ENCODE measurements at places on chromosomes 5 and 9. TPM values are rescaled to one million over a fixed set of nuclear protein-coding genes. Genes with fewer than 3 reads are reported as not detected.

- no peak for DNase-seq
Measured at GRCh38 chr5:64000096-64000495, 37.9 kb upstream of the HTR1A start.

GRCh38 chr5:6392561-6392960, 14.2 kb upstream of the MED10 start:
- no peak for DNase-seq

GRCh38 chr9:137534256-137535119, 15.7 kb downstream of the PNPLA7 start:
- peak; percentile 69 for DNase-seq

- DNase-seq: peak; percentile 30
Measured at GRCh38 chr5:146662229-146662628, 146.2 kb upstream of the GPR151 start.

DNA sequence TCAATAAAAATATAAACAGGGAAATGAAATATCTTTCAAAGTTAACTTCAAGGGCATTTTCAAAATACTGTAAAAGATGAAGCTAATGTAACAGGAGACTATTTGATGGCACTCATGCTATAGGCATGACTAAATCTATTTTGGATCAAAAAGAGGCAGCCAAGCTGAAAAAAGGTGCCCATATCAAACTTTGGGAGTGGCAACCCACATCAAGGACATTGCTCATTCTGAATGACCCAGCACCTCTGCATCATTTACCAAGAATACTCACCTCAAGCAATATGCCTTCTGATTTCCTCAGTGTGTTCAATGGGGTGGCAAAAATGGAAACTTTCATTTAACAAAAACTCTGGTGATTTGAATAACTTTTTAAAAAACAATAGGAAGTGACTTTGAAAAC, 853.3 kb downstream of the TLE1 start:
- DNase-seq: no peak

The SLC6A19 gene
- not detected for total RNA-seq

GRCh38 chr5:1446602-1447343, 1.5 kb upstream of the SLC6A3 start:
- DNase-seq: no peak

GRCh38 chr5:143393524-143393923, 10.0 kb downstream of the NR3C1 start:
- DNase-seq: no peak

DNA sequence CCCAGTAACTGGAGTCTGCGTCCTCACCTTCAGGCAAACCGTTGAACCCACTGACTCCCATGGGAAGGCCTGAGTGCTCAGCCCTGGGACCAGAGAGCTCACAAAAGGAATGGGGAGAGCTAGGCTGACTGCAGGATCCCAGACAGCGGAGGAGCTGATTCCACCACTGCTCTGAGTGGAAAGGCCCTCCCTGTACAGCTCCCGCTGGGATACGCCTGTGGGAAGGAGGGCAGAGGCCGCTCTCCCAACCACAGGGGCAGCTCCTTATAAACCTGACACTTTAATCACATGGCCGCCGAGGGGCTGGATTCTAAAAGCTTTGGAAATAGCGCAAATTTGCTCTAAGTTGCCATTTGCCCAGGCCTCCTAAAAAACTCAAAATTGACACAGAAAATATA, 37.1 kb downstream of the DBH start:
- no peak for DNase-seq

The GPR151 gene
- not detected for total RNA-seq

The NME5 gene
- 2.5 TPM for total RNA-seq

DNA sequence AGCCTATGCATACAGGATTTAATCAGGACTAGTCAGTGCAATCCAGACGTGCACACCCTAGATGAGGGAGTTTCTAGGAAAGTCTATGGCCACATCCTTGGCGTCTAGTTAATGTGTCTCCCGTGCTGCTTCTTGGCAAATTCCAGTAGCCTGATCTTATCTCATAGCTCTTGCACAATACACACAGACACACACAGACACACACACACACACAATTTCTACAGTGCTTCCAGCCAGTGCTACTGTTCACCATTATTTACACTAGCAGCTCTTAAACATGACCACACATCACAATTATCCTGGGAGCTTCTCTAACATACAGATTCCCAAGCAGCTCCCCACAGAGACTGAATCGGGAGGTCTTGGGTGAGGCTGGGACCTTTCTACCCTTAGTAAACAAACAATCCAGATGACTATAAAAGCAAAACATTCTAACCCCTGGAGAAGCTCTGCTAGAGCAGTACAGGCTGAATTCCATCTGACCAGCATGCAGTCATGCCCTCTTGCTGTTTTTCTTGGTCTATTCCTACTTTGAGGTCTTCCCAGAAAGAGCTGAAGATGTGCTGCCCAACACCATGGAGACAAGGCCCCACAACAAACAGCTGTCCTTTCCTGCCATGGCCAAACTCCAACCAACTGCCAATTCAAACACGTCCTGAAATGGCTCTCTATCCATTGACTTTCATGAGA, 236.6 kb downstream of the DEPDC1B start:
- peak; percentile 8 for DNase-seq

GRCh38 chr9:33117796-33118195, 41.3 kb upstream of the SMU1 start:
- DNase-seq: no peak

The FAM78A gene
- total RNA-seq: 0.33 TPM

GRCh38 chr5:134554319-134555222, 29.1 kb downstream of the JADE2 start:
- DNase-seq: peak; percentile 72

DNA sequence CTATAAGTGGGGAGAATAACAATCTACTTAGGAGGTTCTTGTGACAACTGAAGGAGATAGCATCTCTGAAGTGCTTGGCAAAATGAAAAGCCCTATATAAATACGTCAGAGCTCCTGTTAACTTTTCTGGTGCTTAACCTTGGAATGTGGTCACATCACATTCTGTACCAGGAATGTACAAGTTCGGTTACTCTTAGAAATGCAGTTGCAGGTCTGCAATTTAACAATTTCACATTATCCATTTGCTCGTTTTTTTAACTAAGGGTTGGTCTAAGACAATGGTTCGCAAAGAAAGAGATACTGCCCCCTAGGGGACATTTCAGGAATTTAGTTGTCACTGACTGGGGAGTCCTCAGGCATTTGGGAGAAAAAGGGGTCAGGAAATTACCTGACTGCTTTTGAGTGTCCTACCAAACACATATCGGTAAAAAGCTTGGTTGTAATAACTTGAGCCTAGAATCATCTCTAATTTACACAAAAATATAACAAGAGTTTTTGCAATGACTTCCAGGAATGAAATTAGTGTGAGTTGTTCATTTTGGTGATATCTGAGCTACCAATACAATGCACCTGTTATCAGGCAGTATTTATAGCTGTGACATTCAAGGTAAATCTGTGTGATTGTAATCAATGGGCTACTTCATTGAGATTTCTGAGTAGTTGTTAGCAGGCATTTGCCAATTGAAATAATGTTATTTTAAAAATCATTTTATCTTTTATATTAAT, 5.4 kb upstream of the HBEGF start:
- DNase-seq: peak; percentile 50

DNA sequence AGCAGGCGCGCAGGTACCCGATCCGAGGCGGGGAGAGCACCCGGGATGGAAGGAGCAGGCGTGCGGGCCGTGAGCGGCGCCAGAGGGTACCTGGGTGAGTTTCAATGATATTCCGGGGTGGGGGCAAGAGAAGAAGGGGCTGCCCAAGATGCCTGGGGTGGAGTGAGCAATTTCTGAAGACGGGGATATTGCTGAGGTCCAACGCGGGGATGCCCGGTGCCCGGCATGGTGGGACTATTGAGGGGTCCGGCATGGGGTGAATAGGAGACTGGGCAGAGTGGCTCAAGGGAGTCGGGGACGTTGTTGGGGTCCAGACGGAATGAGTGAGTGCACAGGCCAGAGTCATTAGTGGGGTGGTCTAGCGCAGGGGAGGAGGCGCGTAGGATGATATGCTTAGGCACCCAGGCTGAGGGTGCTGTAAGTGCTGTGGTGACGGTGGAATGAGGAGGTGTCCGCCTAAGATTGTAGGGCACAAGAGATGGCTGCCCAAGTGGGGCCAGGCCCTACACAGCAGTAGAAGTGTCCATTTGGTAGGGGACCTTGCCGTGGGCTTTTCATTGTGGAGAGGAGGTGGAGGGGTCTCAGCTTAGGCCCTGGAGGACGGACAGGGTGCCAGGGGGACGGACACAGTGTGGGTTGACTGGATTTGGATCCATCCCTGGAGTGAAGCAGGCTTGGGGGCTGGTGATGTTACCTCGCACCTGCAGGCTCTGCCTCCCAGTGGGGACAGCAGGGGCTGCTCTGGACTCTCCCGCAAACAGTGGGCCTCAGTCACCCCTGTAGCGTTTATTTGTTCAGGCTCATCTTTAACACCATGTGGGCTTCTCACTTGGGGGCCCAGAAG, 719 bp downstream of the MIGA2 start:
- DNase-seq: no peak

The GHR gene
- total RNA-seq: 2.3 TPM

DNA sequence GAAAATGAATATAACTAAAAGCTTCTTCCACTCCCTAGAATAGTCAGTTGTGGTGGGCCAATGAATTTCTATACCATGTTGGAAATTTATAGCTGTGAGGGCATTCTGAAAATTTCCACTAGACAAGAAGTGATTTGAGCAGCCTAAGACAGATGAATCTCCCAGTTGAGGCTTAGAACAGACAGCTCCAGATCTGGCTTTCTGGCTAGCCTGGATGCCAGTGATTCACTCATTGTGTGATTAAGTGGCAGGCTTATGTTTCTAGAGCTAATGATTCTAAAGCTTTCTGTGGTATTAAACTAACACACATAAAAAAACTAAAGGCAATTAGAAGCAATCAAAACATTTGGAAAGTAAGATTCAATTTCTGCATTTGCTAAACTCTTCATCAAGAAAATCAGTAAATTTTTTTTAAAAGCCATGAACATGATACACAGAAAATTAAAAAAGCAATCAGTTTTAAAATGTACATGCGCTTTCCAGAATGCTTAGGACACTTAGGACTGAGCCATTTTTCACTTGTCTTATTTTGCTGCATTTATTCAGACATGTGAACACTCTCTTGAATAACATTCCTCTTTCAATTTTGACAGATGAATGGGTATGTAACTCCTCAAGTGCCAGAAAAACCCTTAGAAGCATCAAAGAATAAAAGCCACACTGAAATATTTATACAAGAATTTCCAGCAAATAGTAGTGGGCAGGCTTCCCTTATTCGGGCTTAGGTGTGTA, 100.5 kb upstream of the GNAQ start:
- peak; percentile 57 for DNase-seq

The OR13C5 gene
- not detected for total RNA-seq

DNA sequence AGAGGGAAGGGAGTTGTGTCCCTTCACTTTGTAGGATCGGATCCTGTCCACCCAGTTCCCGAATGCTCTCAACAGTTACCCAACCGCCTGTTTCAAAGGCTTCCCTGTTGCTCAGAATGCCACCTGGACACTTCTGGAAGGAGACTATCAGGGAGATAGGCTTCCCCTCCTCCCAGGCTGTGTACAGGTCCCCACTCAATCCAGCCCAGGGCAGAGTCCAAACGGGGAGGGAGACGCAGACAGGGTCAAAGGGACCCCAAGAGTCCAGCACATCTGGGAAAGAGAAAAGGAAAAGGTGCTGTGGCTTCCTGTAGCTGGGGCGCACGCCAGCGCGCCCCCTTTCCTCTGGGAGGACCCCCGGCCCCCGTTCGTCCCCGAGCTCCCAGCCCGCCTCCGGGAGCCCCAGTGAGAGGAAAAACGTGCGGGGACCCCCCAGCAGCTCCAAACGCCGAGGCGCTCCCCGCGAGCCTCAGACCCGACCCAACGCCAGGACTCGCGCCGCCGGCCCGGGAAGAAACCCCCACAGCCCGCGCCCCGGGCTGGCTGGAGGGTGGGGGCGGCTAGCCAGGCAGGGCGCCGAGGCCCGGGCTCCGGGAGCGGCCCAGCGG, 640 bp downstream of the SURF4 start:
- DNase-seq: peak; percentile 44

- DNase-seq: no peak
Measured at GRCh38 chr5:101142102-101142501, 239.0 kb upstream of the ST8SIA4 start.

The PCDHA8 gene
- 0.33 TPM for total RNA-seq

GRCh38 chr5:88090506-88090905, 178.1 kb downstream of the TMEM161B start:
- no peak for DNase-seq

GRCh38 chr9:8680658-8681057, 881.1 kb upstream of the DMAC1 start:
- no peak for DNase-seq

The TEX48 gene
- total RNA-seq: not detected

The HEMGN gene
- total RNA-seq: not detected

DNA sequence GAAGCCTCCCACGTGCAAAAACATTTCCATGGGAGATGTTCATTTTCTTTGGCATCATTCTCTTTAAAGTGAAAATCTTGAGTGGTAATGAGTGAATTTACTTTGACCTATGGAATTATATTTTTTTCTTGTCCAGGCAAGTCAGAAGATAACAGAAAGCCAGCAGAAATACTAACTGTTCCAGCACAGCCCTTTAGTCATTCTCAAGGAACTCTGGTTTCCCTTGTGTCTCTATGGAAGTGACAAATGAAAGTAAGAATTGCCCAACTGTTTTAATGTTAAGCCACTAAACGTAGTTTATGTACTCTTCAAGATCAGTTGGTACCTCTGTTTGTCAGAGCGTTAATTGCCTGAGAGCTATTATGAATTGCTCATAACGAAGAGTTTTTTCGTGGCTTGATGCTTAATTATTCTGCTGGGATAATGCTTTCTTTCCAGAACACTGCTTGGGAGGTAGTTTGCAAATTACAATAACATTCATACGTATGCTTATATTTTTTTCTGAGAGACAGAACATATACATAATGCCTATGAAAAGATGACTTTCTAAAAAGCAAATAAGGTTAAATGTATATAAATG, 84.5 kb upstream of the CER1 start:
- peak; percentile 16 for DNase-seq

The CXCL14 gene
- 0.26 TPM for total RNA-seq

GRCh38 chr5:155783791-155784190, 543.2 kb upstream of the SGCD start:
- DNase-seq: no peak

The RPL35 gene
- 2,451 TPM for total RNA-seq

The ADRA1B gene
- 0.26 TPM for total RNA-seq

- no peak for DNase-seq
Measured at GRCh38 chr9:127595611-127596010, 16.5 kb upstream of the STXBP1 start.

DNA sequence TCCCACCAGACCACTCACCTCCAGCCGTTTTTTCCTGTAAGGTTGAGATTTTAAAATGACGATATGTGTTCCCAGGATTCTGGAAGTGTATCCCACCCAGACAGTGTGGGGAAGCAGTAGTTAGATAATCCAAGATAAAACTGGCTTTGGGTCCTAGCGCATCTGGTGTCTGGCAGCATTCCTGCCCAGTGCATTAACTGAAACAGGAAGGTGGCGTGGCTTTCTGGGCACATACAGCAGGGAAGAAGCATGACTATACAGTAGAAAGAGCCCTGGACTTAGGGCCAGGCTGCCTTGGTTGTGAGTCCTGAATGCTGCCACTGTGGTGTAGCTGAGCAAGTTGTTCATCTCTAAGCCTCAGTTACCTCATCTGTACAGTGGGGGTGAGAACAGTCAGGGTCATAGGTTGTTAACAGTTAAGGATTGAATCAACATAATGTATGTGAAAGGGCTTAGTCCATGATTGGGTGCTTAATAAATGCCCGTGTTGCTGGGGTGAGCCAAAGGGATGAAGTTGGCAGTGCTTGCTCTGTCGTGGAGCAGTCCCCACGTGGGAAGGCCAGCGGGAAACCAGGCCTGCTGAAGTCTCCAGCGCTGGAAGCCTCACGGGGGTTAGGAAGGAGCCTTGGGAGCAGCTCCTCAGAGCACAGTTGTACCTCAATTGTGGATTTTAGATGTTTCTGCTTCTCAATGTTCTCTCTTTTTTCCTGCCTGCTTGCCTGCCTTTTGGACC, 18.0 kb downstream of the CLTA start:
- peak; percentile 40 for DNase-seq

Data from fibroblast of lung (primary cell).